ENCODE measurements at places on chromosomes 1 and 21.

DNA sequence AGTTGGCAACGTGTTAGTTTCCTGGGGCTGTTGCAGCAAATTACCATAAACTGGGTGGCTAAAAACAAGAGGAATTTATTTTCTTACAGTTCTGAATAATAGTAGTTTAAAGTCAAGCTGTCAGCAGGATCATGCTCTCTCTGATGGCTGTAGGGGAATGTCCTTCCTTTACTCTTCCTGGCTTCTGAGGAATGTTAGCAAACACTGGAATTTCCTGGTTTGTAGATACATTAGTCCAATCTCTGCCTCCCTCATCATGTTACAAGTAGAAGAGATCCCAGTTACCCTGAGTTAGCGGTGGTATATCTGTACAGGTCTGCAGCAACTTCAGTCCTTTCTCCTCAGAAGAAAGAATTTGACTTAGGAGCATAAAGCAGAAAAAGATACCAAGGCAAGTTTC, 2249.1 kb downstream of the NCAM2 start:
- DNase-seq = no peak

GRCh38 chr1:77504986-77505385, 177.5 kb downstream of the ZZZ3 start:
- no peak for DNase-seq

GRCh38 chr1:182770232-182770631, 19.3 kb upstream of the NPL start:
- DNase-seq = no peak

- DNase-seq = no peak
These were observed 19.5 kb upstream of the PROX1 start for GRCh38 chr1:213968146-213968825.

- DNase-seq = no peak
These were observed 44.9 kb downstream of the SEC16B start for GRCh38 chr1:177925006-177925405.

DNA sequence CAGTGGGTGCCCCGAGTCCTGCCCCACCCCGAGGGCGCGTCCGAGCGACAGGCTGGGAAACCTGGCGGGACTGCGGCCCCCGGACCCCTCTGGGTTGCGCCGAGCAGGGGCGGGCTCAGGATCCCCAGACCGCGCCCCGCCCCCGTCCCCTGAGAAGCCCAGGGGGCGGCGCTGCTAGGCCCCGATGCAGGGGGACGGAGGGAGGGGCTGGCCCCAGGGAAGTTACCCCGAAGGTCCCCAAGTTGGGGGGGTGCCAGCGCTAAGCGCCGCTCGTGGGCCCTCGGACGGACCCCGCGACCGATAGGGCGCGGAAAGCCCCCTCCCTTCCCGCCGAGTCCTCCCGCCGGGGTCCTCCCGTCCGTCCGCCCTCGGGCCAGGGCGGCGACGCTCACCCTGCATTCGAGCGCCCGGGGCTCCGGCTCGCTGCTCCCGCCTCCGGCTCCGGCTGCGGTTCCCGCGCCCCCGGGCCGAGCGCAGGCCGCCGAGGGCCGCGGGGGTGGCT, 414 bp downstream of the GPR153 start:
- peak; percentile 61 for DNase-seq

GRCh38 chr1:212533148-212533517, 75.4 kb upstream of the ATF3 start:
- DNase-seq = no peak

- no peak for DNase-seq
These were observed 231.5 kb downstream of the KCNT2 start for GRCh38 chr1:196376630-196377328.

DNA sequence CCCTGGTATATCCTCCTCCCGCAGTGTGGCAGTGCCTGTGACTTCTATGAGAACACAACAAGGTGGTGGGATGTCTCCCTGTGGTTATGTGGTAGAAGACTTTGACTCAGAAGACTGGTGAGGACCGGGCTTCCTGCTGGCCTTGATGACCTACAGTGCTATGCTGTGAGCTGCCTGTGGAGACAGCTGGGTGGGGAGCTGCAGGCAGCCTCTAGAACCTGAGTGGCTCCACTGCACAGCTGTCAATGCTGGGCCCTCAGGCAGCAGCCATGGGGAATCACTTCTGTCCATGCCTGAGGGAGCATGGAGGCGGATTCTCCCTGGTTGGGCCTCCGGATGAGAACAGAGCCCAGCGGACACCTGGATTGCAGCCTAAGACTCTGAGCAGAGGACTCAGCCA, 14.9 kb downstream of the SLC1A7 start:
- DNase-seq = no peak

DNA sequence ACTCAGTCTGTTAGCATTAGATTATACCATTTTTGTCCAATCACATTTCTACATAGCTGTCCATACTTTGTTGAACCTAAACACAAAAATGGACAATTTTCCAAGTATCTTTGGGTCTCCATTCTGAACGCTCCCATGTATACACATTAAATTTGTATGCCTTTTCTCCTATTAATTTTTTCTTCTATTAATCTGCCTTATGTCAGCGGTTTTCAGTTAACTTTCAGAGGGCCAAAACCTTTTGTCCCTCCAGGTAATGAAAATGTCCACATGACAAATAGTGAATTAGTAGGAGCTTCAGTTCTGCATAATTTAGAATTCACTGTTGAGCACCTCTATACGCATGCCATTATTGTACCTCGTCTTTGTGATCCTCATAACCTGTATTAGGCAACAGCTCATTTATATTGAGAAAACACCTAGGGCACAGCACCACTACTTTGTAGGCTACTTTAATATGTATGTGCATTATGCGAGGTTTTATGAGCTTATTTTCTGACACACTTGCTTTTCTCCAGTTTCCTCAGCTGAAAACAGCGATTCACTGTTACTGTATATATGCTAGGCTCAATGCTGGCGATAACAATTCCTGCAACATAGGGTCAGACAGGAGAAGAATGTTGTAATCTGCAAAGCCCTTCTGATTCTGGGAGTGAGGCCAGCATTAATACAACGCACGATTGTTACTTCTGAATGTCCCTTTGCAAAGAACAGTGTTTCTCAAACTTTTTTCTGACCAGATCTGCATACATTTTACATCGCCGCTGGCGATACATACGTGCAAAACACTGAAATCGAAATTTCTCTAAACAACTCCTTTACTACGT, 1.1 kb upstream of the ABCD3 start:
- DNase-seq = peak; percentile 44

GRCh38 chr21:45297869-45298268, 10.2 kb upstream of the POFUT2 start:
- DNase-seq = no peak

DNA sequence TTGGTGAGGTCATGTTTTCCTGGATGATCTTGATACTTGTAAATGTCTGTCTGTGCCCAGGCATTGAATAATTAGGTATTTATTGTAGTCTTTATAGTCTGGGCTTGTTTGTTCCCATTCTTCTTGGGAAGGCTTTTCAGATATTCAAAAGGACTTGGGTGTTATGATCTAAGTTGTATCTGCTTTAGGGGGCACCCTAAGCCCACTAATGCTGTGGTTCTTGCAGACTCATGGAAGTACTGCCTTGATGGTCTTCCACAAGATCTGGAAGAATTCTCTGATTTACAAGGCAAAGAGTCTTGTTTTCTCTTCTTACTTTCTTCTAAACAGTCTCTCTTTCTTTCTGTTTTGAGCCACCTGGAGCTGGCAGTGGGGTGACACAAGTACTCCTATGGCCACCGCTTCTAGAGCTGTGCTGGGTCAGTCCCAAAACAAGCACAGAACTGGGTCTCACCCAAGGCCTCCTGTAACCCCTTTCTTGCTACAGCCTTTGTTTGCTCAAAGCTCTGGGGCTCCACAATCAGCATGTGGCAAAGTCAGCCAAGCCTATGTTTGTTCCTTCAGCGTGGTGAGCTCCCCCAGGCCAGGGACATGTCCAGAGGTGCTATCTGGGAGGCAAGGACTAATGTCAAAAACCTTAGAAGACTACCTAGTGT, 12.6 kb downstream of the VN1R5 start:
- DNase-seq = no peak

DNA sequence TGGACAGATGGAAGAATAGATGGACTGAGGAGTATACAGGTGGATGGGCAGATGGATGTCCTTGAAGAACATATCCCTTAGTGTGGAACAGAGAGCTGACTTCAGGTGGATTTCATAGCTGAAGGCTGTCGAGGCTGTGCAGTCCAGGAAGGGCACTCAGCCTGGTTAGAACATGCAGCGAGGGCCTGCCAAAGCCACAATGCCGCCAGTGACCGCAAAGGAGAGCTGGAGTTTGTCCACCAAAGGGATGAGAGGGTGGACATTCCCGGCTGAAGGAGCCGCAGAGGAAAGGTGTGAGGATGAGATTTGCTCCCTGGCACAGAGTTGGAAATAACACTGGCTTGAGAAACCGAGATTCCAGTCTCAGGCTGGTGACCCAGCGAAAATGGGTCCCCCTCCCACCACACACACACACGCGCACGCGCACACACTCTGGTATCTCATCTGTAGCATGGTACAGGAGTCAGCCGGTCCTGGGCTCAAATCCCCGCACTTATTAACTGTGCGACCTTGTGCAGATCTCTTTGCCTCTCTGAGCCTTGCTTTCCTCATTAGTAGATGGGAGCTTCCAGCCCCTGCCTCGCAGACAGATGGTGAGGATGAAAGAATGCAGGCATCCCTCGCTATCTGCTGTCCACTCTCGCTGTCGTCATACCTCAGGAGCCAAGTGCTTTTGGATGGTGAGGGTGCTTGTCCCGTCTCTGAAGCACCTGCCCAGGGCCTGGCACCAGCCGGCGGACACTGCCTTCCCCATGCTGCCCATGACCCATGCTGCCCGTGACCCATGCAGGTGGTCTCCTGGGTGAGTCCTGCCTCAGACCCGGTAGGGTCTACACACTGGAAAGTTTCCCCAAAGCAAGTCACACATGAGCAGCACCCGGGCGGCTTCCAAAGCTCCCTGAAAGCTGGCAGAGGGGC, 26.8 kb upstream of the EFHD2 start:
- DNase-seq = no peak

GRCh38 chr1:67882196-67882958, 49.1 kb upstream of the GNG12 start:
- no peak for DNase-seq

GRCh38 chr1:90841473-90841872, 124.4 kb upstream of the BARHL2 start:
- no peak for DNase-seq

DNA sequence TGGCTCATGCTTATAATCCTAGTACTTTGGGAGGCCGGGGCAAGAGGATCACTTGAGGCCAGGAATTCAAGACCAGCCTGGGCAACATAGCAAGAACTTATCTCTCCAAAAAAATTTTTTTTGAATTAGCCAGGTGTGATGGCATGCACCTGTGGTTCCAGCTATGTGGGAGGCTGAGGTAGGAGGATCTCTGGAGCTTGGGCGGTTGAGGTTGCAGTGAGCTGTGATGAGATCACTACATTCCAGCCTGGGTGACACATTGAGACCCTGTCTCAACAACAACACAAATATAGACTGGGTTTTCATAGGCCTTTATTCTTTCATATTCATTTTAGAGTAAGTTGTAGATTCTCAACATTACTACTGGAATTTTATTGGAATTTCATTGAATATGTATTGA, 12.8 kb downstream of the MED18 start:
- no peak for DNase-seq

GRCh38 chr1:163614361-163614760, 292.6 kb downstream of the NUF2 start:
- DNase-seq = no peak

DNA sequence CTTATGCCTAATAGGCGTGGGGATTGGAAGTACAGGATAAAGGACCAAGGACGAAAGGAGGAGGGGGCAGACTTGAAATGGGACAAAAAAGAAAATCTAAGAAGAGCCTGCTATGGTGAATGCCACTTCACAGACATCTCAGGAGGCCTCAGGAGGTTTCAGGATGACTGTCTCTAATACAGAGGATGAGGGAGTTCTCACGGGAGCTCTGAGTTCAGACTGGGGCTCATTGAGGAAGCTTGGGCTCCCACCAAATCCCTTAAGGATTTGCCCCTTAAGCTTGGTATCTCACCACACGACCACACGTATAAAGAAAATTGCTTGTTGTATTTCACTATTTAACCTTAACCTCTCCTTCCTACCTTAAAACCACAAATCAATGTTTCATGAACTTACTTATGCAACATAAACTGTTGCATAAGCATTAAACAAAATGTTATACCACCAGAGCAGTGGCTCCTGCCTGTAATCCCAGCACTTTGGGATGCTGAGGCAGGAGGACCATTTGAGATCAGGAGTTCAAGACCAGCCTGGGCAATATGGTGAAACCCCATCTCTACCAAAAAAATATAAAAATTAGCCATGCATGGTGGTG, 12.4 kb downstream of the SLC30A1 start:
- DNase-seq = no peak

DNA sequence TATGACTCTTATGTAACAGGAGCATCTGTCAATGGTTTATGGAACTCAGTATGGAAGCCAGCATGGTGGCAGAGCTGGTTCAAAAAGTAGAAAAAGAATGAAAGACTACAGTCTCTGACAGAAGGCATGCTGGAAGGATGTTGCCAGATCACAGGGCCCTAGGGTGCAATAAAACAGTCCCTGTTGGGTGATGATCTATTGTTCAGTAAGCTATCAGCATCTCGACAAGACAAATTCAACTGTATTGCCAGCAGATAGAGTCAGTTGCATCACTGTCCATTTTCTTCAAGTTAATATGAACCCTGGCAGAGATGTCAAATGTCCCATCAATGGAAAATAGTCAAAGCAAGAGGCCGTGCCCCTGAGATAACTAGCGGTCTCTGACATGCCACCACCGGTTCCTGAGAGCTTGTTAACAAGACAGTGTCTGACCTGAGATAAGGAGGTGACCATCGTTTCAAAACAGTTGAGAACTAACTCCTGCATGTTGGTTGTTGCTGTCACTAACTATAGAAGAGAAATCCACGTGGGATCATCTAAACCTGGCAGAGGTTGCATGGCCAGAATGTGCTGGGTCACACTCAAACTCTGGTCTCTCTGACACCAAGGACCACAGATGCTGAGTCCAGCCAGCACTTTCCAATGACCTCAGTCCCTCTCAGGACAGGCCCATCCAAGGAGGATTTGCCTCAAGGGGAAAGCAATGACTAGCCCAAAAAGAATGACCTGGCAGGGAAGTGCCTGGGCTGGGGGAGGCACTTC, 125.9 kb downstream of the RIPK4 start:
- DNase-seq = no peak

GRCh38 chr1:223331929-223332328, 32.0 kb downstream of the SUSD4 start:
- DNase-seq = no peak

- DNase-seq = no peak
These were observed 2.8 kb upstream of the CAPZB start for GRCh38 chr1:19488136-19488535.

DNA sequence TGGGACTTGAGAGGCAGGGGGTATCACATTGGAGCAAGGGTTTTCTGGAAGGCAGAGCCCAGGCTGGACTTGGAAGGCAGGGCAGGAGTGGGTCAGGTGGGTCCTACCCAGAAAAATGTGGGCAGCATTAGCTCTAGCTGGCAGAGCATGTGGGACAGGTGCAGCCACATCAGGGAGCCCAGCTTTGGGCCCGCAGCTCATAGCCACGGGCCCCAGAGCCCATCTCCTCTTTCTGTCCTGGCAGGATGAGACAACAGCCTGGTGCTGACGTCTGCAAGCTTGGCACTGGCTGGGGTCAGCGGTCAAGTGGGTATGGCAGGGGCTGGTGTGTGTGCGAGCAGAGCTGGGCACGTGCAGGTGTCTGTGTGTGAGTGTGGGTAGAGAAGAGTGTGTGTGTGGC, 154.7 kb downstream of the GRIK3 start:
- DNase-seq = no peak

GRCh38 chr1:65449214-65449823, 28.9 kb downstream of the LEPR start:
- no peak for DNase-seq

- no peak for DNase-seq
These were observed 44.8 kb downstream of the PCNT start for GRCh38 chr21:46368533-46369285.
